Activated CD8-positive, alpha-beta memory T cell treated with anti-CD3 and anti-CD28 coated beads for 1 hour (primary cell): ENCODE measurements at places on chromosomes 5 and 9.

DNA sequence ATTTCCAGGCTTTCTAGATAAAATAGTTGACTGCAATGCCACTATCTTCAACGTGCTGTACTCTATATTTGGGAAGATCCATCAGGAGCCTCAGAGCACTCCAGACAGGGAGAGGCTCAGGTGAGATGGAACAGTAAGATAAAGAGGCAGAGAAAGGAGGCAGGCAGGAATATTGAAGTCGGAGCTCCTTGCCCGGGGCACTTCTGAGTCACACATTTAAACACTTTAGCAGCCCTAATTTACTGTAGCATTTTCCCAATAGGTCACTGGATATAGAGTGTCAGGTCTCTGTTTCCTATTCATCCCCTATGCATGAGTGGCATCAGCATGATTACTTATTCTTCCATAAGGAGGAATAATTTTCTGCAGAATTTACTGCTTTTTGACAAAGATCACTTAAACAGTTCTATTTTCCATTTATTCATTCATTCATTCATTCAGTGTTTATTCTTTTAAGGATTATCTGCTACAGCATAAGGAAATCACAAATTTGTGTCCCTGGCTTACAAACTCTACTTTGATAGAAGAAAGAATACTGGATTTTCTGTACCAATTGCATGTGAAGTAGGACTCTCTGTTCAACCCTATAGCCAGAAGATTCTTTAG lies 170.7 kb downstream of the MAPKAP1 start:
- DNase-seq, result no peak

- DNase-seq, result no peak
These were observed 43.4 kb upstream of the IL17B start for GRCh38 chr5:149422366-149423048.

- DNase-seq, result no peak
These were observed 26.2 kb upstream of the HSPA9 start for GRCh38 chr5:138601444-138601843.

- DNase-seq, result peak; percentile 79
These were observed at the start of gene TRIM52 for GRCh38 chr5:181260720-181261319. TSS of gene TRIM52 (minus strand) at chr5:181261143. CDS start at chr5:181260813, 330 bp downstream.

DNA sequence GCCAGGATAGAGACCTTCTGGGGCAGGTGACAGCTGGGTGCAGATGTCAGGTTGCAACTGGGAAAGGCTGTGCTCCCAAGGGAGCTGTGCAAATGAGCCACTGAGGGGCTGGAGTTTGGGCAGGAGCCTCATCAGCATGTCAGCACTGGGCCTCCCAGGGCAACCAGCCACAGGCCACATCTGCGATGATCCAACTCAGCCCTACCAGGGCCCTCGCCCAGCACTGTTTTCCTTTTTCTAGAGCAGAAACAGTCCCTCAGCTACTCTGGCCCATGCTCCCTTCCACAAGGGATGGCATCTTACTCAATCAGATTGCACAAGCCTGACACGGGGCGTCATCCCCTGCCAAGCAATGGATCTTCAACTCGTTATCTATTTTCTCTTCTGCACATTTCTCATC lies 24.8 kb downstream of the NIPAL4 start:
- DNase-seq, result no peak

DNA sequence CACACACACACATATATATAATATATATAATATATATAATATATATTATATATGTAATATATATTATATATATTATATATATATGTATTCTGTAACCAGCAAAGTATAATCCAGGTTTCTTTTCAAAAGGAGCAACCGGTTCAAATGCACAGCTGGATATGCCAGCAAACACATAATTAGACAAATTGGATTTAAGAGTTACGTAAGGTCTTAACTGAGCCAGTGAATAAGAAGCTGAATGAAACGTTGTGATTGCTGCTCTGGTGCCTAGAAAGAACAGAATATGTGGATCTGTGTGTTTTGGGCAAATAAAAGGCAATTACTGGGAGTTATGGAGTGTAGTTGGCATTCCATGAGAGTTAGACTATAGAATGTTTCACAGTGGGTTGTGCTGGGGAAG lies 178.1 kb downstream of the SLF1 start:
- no peak for DNase-seq

GRCh38 chr5:79837761-79838551 lies 148.3 kb downstream of the CMYA5 start:
- no peak for DNase-seq

- peak; percentile 74 for DNase-seq
These were observed at the start of gene RNF224 for GRCh38 chr9:137227054-137227852. TSS of gene RNF224 (plus strand) at chr9:137227502. CDS start at chr9:137228336, 834 bp downstream.

DNA sequence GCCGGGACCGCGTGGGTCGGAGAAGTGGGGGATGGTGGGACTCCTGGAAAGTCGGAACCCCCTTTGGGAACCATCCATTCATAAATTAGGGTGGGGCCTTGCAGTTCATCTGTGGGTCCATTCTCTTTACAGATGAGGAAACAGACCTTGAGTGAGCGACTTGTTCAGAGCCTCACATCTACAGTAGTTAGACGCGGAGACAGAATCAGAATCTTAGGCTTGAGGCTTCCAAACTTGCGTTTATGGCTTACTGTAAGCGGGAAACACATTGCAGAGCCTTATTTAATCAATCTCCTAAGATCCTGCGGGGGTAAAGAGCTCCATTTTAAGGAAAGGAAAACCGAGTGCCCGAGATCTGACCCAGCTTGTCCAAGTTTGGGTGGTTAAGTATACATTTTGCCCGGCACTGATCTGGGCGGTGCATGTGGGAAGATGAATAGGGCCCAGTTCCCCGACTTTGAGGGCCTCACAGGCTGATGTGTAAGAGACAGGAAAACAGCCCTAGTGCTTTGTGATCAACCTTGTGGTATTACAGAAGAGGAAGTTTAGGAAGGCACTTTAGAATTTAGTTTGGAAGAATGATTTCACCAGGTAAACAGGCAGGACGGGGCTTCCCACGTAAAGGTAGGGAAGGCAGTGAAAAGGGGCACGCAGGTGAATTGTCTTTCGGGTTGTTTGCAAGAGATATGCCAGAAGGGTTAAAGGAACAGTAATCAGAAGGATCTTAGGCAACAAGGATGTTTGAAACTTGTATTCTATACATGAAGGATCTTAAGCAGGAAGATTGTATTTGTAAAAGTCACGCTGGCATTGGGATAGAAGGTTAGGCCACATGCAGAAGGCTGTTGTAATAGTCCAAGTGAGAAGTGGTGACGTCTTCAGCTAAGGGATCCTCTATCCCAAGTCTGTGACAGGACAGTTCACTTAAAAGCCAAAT lies 744 bp downstream of the TARS1 start:
- DNase-seq, result no peak

- no peak for DNase-seq
These were observed 125.8 kb upstream of the SGCD start for GRCh38 chr5:156200938-156201787.

DNA sequence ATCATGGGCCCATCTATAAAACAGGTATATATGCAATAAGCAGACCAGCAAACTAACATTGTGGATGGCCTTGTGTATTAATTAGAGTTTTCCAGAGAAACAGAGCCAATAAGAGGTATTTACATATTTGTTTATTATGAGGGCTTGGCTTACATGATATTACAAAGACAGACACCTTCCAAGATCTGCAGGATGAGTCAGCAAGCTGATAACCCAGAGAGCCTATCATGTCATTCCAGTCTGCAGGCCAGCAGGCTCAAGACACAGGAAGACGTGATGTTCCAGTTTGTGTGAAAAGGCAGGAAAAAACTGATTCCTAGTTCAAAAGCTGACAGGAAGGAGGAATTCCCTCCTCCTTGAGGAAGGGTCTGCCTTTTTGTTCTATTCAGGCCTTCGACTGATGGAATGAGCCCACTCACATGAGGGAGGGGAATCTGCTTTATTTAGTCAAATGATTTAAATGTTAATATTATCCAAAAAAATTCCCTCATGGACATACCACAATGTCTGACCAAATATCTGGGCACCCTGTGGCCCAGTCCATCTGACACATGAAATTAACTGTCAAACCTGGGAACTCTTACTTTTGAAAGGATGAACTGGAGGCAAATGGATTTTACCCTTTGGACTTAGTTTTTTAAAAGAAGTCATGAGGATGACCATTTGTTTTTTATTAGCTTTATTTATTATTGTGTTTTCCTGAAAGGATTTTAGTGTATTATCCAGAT lies 161.2 kb upstream of the CHD1 start:
- no peak for DNase-seq

DNA sequence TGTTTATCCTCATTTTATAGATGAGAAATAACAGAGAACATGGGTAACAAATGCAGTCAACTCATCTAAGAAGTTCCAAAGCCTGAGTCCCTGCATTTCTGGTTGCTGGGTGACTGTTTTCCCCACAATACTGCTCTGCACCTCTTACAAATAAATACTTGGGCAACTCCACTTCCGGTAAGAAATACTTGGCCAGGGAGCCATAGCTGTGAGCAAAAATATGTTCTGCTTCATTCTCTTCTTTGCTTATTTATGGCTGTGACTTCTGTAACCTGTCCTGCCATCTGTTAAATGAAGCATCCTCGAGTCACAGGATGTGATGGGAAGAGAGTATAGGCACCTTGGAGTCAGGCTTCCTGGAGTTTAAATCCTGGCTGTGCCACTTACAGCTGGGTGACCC lies 49.9 kb downstream of the GDNF start:
- no peak for DNase-seq

GRCh38 chr5:33210978-33211377 lies 229.8 kb upstream of the TARS1 start:
- no peak for DNase-seq

DNA sequence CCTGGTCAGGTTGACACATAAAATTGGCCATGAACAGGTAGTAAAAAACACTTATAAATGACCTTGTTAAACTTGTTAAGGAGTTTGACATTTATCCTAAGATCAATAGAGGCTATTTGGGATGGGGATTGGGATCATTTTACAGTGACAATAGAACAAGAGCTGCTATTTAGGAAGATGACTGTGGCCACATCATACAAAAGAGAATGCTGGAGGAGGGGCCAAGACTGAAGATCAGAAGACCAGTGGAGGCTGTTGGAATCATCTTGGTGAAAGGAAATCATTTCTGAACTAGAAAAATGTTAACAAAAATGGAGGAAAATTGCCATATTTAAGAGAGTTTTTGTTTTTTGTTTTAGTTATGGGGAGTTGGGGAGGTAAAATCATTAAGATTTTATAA lies 304.8 kb upstream of the TLE4 start:
- no peak for DNase-seq

DNA sequence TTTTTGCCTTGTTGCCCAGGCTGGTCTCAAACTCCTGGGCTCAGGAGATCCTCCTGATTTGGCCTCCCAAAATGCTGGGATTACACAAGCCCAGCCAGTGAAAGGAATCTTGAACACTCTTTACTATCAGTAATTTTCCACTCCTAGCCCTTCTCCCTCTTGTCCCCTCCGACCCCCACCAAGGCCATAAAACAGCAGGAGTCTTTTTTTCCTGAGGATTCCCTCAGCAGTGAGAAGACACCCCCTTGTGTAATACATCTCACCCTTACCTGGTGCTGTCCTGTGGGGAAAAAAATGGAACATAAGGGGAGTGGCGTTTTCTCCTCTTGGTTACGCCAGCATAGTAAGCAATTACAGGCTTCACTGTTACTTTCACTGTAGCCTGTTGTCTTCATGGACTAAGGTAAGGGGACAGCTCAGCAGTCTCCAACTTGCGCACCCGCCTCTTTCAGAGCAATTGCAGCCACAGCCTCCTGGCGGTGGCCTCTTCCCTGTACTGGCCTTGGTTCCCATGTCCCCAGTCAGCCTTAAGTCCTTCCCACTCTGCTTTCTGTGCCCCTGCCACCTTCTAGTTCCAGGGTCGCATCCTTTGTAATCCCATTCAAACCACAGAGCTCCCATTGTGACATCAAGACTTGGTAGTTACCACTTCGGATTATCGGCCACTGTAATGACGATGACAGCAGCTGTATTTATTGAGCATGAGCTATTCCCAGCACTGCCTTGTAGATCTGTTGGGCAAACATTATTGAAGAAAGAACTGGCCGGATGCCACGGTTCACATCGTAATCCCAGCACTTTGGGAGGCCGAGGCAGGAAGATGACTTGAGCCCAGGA lies 10.0 kb downstream of the NAIF1 start:
- DNase-seq, result no peak

- DNase-seq, result no peak
These were observed 181.3 kb downstream of the ESM1 start for GRCh38 chr5:54804086-54804485.

- no peak for DNase-seq
These were observed 68.0 kb upstream of the CTSL start for GRCh38 chr9:87657893-87658292.

DNA sequence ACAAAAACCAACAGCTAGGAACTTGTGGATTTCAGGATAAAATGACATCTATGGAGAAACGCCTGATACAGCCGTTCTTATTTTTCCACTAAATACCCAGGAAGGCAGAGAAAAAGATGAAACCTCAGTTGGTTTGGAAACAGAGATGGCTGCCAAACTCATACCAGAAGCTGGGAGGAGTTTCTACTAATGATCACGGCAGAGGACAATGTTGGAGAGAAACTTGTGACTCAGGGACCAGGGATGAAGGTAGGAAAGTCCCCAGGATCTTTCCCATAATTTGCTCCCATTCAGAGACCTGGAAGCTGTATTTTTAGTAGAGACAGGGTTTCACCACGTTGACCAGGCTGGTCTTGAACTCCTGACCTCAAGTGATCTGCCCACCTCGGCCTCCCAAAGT lies 187.1 kb upstream of the IER5L start:
- DNase-seq, result no peak

GRCh38 chr9:127159325-127159801 lies 36.9 kb upstream of the ANGPTL2 start:
- no peak for DNase-seq

- DNase-seq, result no peak
These were observed 171.0 kb downstream of the INSYN2B start for GRCh38 chr5:169809281-169809680.

GRCh38 chr5:126911986-126912385 lies 118.4 kb downstream of the MARCHF3 start:
- DNase-seq, result no peak

- DNase-seq, result no peak
These were observed 17.8 kb upstream of the C9orf72 start for GRCh38 chr9:27591093-27591492.

DNA sequence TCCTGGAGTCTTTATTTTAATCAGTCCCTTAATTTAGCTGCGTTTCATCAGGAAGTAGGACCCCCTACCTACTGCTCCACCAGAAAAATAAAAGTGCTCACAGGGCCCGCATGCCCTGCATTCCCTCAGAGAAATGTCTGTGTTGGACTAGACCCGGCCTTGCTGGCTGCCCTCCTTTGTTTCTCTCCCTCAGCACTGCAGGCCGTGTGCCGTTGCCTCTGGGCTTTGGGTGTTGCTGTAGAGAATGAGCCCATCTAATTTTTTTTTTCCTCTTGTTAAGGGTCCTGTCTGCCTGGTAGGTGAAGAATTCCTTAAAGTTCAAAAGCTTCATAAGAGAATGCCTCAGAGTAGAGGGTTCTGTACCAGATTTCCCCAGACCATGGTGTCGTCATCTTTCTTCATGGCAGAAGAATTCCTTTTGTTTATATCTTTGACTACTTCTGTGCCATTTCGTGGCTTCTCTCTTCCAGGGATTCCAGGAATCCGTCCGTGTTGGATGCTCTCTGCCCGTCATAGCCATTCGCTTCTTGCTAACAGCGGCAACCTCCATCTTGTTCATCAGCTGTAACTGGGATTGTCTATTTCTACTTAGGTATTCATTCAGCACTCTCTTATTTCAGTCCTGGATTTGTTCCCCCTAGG lies 49.8 kb upstream of the ANGPTL2 start:
- DNase-seq, result no peak
